Small intestine (tissue), 16 donors: ENCODE measurements at places on chromosomes 1 and 21. TPM values are rescaled to one million over a fixed set of nuclear protein-coding genes. Genes with fewer than 3 reads are reported as not detected.

- DNase-seq: no peak
- H3K4me3 ChIP-seq: no peak overlapping the region
- no peak overlapping the region for H3K27ac ChIP-seq
- no peaks in the 10 kb centered on the region for H3K36me3 ChIP-seq
- H3K27me3 ChIP-seq: no peaks in the 10 kb centered on the region
- H3K4me1 ChIP-seq: no peaks in the 10 kb centered on the region
Measured at GRCh38 chr1:96634883-96635282, 86.7 kb upstream of the PTBP2 start.

- peaks cover 20% of the 10 kb centered on the region for H3K27me3 ChIP-seq
- peak; percentile 84 for DNase-seq
- H3K36me3 ChIP-seq: no peaks in the 10 kb centered on the region
- peak overlapping the region; percentile 52 for H3K4me3 ChIP-seq
- peak overlapping the region; percentile 83 for H3K27ac ChIP-seq
Measured at GRCh38 chr1:205449750-205450443, 5.9 kb downstream of the BLACAT1 start.

DNA sequence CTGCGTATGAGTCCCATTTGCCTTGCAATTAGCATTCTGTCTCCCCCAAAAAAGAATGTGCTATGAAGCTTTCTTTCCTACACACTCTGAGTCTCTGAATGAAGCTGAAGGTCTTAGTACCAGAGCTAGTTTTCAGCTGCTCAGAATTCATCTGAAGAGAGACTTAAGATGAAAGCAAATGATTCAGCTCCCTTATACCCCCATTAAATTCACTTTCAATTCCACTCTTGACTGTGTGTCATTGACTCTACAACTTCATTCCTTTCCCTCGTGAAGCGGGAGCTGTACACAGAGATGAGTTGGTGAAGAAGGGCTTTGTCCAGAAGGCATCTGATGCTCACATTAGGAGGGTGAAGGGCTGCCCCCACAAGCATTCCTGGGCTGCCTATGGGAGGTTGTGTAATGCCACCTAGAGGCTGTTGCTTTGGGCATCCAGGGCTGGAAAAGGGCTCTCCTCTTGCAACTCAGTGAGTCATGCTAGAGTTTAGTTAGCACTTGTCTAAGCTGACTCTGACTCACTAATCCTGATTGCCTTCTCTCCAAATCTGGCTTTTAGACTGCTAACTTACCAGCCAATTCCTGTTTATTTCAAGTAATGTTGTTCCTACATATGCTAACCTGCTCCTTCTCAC, 1.8 kb downstream of the SPRR1B start:
- H3K36me3 ChIP-seq: no peaks in the 10 kb centered on the region
- no peaks in the 10 kb centered on the region for H3K4me1 ChIP-seq
- no peak overlapping the region for H3K27ac ChIP-seq
- H3K4me3 ChIP-seq: no peak overlapping the region
- no peaks in the 10 kb centered on the region for H3K27me3 ChIP-seq
- DNase-seq: peak; percentile 6

DNA sequence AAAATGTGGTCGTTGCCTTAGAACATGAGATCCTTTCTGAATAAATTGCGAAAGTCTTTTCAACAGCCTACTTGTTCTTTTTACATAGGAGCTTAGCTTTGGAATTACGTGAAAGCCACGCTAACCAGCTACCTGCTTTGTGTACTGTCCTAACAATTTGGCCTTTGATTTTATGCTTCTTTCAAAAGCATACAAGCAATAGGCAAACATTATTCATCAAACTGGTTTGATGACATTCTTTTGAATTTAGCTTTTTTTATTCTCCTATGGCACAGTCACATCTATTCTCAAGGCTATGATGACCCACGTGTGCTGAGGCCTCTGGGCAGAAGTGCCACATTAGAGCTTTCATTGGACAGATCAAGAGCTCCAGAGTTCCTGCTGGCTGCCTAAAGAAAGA, 178.0 kb upstream of the DPT start:
- H3K4me3 ChIP-seq: no peak overlapping the region
- no peaks in the 10 kb centered on the region for H3K4me1 ChIP-seq
- H3K27ac ChIP-seq: no peak overlapping the region
- H3K27me3 ChIP-seq: no peaks in the 10 kb centered on the region
- DNase-seq: peak; percentile 19
- H3K36me3 ChIP-seq: no peaks in the 10 kb centered on the region

GRCh38 chr1:87929906-87930305, 601.2 kb downstream of the LMO4 start:
- H3K27me3 ChIP-seq: no peaks in the 10 kb centered on the region
- H3K27ac ChIP-seq: peak overlapping the region; percentile 24
- no peak for DNase-seq
- peaks cover 2% of the 10 kb centered on the region for H3K4me1 ChIP-seq

- H3K36me3 ChIP-seq: no peaks in the 10 kb centered on the region
- no peak overlapping the region for H3K27ac ChIP-seq
- H3K4me1 ChIP-seq: no peaks in the 10 kb centered on the region
- no peak overlapping the region for H3K4me3 ChIP-seq
- no peaks in the 10 kb centered on the region for H3K27me3 ChIP-seq
- no peak for DNase-seq
Measured at GRCh38 chr21:25420831-25421230, 186.4 kb downstream of the MRPL39 start.

DNA sequence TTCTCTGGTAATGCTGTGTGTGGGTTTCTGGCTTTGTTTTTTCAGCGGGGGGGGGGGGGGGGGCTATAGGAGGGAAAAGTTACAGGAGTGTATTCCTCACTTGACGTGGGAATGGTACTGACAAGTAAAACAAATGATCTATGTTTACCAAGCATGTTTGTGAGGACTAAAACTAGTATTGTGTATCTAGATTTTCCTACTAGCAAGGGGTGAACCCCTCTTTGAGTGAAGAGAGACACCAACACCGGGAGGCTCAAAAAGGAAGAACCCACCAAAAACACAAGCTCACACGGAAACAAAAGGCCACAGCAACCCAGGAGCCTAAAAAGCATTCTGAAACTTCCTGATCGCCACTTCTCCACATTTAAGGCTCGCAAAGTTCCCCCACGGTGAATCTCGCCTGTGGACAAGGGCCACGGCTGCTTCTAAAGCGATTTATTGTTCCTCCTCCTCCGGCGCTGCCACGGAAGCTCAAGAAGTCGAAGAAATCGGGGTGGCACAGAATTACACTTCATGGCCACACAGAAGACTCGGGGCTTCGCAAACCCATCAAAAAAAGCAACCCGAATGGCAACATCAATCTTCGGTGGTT, 703 bp downstream of the PUM1 start:
- H3K4me1 ChIP-seq: peaks cover 7% of the 10 kb centered on the region
- peaks cover 13% of the 10 kb centered on the region for H3K36me3 ChIP-seq
- H3K27me3 ChIP-seq: no peaks in the 10 kb centered on the region
- peak overlapping the region; percentile 63 for H3K4me3 ChIP-seq
- peak overlapping the region; percentile 85 for H3K27ac ChIP-seq

Gene SCP2
- polyA plus RNA-seq: 488 TPM

Gene TRIM58
- polyA plus RNA-seq: not detected

GRCh38 chr1:3292051-3292722, 162.3 kb upstream of the ARHGEF16 start:
- H3K4me1 ChIP-seq: peaks cover 67% of the 10 kb centered on the region
- H3K4me3 ChIP-seq: no peak overlapping the region
- no peaks in the 10 kb centered on the region for H3K36me3 ChIP-seq
- H3K27me3 ChIP-seq: no peaks in the 10 kb centered on the region

- H3K36me3 ChIP-seq: no peaks in the 10 kb centered on the region
- DNase-seq: no peak
- H3K27ac ChIP-seq: no peak overlapping the region
- H3K4me1 ChIP-seq: no peaks in the 10 kb centered on the region
Measured at GRCh38 chr21:42671778-42672593, 18.6 kb downstream of the PDE9A start.

Gene FMO5
- polyA plus RNA-seq: 15.3 TPM

Gene CLDN8
- not detected for polyA plus RNA-seq

Gene TMEM125
- polyA plus RNA-seq: 38.3 TPM

Gene SERTAD4
- not detected for polyA plus RNA-seq

DNA sequence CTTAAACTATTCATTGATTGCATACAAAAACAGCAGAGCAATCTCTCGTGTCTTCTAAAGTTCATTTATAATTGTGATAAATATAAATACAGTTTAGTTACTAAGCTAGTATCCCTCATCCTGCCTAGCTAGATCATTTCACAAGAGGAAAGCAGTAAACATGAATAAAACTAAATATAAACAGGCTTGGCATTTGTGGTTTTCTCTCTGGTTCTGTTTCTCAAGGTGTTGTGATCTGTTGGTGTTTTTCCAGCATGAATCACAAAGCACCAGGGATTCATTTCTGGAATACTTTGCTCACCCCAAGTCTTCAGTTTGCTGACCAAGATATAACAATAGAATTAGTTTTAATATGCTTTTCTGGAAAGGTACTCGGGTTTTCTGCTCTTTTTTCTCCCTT, 32.7 kb upstream of the GLIS1 start:
- H3K4me3 ChIP-seq: no peak overlapping the region
- no peak overlapping the region for H3K27ac ChIP-seq
- no peak for DNase-seq
- H3K36me3 ChIP-seq: peaks cover 2% of the 10 kb centered on the region
- no peaks in the 10 kb centered on the region for H3K4me1 ChIP-seq
- H3K27me3 ChIP-seq: no peaks in the 10 kb centered on the region

GRCh38 chr1:111618081-111618480, 1.5 kb upstream of the RAP1A start:
- H3K4me1 ChIP-seq: peaks cover 10% of the 10 kb centered on the region
- H3K27me3 ChIP-seq: no peaks in the 10 kb centered on the region
- no peak for DNase-seq
- H3K36me3 ChIP-seq: no peaks in the 10 kb centered on the region
- no peak overlapping the region for H3K4me3 ChIP-seq

DNA sequence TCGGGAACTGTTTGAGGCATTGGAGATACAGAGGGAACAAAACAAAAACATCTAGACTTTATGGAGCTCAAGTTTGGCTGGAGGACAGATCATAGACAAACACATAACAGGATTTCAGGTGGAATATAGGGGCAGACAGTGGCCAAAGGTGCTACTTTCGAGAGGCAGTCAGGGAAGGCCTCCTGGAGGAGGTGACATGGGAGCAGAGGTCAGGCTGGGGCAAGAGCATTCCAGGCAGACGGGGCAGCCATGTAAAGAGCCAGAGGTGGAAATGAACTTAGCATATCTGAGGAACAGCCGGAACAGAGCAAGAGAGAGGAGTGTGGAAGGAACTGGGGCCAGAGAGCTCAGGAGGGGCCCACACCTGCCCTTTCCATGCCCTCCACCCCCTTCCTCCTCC, 122.3 kb downstream of the DMRTB1 start:
- no peak overlapping the region for H3K27ac ChIP-seq
- no peaks in the 10 kb centered on the region for H3K27me3 ChIP-seq
- no peaks in the 10 kb centered on the region for H3K36me3 ChIP-seq
- no peak for DNase-seq
- no peaks in the 10 kb centered on the region for H3K4me1 ChIP-seq

- no peaks in the 10 kb centered on the region for H3K36me3 ChIP-seq
- no peak overlapping the region for H3K4me3 ChIP-seq
- no peaks in the 10 kb centered on the region for H3K4me1 ChIP-seq
Measured at GRCh38 chr1:101820071-101820470, 176.7 kb downstream of the OLFM3 start.

GRCh38 chr1:68047659-68048026, 2.8 kb downstream of the DIRAS3 start:
- peaks cover 29% of the 10 kb centered on the region for H3K27me3 ChIP-seq
- no peak overlapping the region for H3K4me3 ChIP-seq
- H3K36me3 ChIP-seq: no peaks in the 10 kb centered on the region
- no peaks in the 10 kb centered on the region for H3K4me1 ChIP-seq
- no peak for DNase-seq

- DNase-seq: no peak
- H3K27ac ChIP-seq: no peak overlapping the region
- no peaks in the 10 kb centered on the region for H3K4me1 ChIP-seq
- H3K36me3 ChIP-seq: no peaks in the 10 kb centered on the region
- no peak overlapping the region for H3K4me3 ChIP-seq
- H3K27me3 ChIP-seq: no peaks in the 10 kb centered on the region
Measured at GRCh38 chr1:215594640-215595039, 27.5 kb downstream of the KCTD3 start.

DNA sequence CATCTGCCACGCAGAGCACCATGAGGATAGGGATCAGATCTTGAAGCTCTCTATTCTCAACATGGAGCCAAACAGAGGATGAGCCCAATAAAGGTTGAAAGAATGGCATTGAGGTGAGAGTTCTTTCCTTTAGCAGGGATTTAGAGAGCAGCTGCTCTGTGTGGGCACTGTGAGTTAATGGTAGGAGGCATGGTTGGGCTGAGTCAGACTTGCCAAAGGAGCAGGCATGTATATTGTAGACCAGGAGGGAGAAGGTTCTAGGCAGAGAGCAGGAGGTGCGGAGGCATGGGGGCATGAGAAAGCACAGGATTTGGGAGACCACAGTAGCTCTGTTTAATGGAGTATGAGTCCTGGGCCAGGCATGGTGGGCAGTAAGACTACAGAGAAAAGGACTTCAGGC, 32.0 kb downstream of the TMEM53 start:
- no peak for DNase-seq
- H3K4me1 ChIP-seq: peaks cover 7% of the 10 kb centered on the region
- no peak overlapping the region for H3K4me3 ChIP-seq
- H3K27ac ChIP-seq: no peak overlapping the region
- no peaks in the 10 kb centered on the region for H3K27me3 ChIP-seq
- H3K36me3 ChIP-seq: peaks cover 92% of the 10 kb centered on the region

Gene ATP5PO
- 904 TPM for polyA plus RNA-seq

DNA sequence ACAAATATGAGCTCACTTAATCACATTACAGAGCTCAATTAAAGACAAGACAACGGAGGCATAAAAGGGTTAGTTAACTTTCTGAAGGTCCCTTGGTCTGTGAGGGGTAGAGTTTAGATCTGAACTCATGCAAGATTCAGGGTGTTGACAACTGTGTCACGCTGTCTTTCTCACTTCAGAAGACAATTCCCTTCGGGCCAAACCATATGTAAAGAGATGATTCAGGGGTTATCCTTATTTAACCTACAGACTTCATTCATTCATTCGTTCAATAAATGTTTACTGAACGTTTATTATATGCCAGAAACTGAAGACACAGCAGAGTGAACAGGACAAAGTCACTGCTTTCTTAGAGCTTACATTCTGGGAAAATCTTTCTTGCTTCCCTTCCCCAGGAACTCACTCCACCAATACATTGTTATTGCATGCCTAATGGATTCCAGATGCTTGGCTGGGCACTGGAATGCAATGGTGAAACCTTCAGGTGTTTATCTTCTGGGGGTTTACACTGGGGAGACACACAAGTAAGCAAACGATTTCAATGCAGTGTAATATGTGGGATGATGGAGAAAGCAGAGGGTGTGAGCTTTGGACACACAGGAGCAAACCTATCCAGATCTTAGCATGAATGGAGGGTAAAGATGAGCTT, 6.4 kb downstream of the XCL1 start:
- no peaks in the 10 kb centered on the region for H3K36me3 ChIP-seq
- no peak overlapping the region for H3K4me3 ChIP-seq
- DNase-seq: no peak
- no peaks in the 10 kb centered on the region for H3K27me3 ChIP-seq
- no peaks in the 10 kb centered on the region for H3K4me1 ChIP-seq

DNA sequence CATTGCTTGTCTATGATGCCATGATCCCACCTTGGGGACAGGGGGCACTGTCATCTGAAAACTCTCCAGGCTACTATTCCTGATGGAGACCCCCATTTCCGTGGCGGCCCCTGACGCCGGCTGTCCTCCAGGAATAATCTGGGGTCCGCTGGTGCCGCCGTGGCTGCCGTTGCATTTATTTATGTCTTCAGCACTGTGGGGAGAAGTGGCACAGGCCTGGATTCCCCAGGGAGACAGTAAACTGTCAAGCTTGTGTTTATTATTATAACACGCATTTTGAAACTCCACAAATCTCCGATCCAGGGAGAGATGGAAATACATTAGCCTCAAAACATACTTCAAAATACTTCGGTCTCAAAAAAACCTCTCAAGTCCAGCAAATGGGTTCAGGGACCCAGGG, 126.9 kb upstream of the C1orf174 start:
- no peak for DNase-seq
- H3K27me3 ChIP-seq: peaks cover 2% of the 10 kb centered on the region
- no peak overlapping the region for H3K27ac ChIP-seq
- no peak overlapping the region for H3K4me3 ChIP-seq
- no peaks in the 10 kb centered on the region for H3K36me3 ChIP-seq
